ENCODE measurements at places on chromosomes 1 and 21.

DNA sequence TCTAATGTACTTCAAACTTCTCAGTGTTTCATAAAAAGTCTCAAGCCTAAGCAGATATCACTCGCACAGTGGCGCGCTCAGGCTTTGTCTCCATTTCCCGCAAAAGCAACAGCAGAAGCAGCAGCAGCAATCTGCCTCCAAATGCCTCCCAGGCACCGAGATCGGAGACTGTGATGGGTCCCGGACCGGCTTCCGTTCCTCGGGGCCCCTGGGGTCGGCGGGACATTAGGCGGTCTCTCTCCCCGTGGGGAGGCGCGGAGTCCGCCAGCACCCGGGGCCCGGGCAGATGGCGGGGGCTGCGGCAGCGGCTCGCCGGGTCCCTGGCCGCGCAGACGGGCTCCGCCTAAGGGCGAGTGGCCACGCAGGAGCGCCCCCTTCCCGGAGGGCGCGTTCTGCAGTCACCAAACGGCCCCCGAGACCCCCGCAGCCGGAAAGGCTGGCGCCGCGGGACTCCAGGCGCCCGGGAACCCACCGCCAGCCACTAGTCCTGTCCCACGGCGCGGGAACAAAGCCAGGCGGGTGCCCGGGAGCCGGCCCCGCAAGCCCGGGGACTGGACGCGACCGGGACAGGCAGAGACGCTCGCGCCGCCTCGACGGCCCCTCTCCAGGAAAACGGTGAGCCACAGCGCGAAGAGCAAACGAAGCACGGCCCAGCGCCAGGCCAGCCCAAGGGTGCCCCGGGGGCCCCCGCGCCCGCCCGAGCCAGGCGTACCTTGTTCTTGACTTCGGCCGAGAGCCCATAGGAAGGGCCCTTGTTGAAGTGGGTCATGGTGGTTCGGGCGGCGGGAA, 590 bp downstream of the CNN3 start:
- DNase-seq, result peak; percentile 68

- DNase-seq, result no peak
Observed at GRCh38 chr1:21229246-21230000, 52.7 kb upstream of the EIF4G3 start.

DNA sequence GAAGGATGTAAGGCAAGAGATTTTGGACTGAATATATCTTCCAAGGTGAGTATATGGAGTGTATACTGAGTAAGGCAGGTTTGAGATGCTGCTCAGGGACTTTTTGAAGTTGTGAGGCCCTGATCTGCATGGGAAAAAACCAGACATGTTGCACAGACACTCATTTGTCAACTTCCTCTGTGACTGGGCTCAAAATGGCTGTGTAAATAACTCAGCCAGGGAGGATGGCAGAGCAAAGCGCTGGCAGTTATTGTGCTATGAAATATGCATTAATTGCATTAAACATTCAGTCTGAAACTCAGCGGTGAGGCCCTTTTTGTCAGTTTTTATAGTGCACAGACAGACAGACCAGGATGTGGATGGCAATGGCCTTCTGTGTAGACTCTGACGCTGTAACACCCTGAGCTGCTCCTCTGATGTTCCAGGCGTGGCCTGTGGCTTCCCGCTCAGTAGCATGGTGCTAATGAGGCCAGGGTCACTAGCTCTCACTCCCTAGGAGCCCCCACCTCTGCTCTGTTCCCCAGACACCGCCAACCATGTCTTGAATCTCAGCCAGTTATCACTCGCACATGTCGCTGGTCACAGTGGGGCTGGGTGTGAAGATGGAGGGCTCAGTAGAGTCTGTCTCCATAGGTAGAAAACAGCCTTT, 307.0 kb upstream of the PROX1 start:
- DNase-seq, result no peak

DNA sequence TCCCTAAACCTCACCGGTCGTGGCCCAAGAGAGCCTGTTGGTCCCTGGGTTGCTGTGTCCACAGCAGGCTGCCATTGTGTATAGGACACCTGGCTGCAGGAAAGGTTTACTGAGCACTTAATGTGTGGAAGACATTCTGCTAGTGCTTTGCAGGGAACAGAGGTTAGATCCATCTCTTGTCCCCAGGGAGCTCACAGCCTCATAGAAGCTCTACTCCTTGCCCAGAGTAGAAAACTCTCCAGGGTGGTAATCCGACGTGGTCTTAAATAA, 16.9 kb upstream of the ALPL start:
- no peak for DNase-seq

DNA sequence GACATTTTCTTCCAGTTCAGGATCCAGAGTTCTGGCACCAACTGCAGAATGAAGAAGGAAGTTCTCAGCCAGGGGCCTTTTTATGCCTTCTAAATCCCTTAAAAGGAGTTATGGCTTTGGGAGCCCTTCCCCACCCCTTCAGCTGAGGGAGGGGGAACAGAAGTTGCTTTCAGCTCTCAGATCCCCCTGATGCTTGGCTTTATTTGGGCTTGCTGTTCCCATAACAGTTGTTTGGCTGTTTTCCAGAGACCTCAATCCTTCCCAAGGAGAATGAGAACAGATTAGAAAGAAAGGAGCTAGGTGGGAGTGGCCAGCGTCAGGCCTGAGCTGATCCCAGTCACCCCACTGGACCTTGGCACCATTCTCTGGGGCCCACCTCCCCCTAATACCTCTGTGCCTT, at the start of gene RPE65:
Gene RPE65, minus strand, starts transcription at position 54 of the 400 bp plus-strand sequence. Its CDS starts 49 bp downstream, at position 5.
- DNase-seq, result no peak

- DNase-seq, result no peak
Observed at GRCh38 chr1:178664278-178664677, 60.8 kb upstream of the RALGPS2 start.

DNA sequence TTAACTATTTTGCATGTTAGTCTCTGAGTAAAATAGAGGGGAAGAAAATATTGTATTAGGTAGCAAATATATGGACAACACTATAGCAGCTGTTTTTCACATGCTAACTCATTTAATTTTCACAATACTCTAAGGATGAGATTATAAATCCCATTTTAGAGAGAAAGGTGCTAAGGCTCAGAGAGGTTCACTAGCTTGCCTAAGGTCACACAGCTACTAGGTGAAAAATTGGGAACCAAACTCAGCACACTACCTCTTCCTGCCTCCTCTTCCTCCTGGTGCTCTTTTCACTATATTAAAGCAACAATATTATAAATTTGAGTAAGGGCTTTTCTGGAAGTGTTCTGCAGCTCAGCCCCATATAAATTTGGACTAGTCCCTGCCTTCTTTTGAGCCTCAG, 2.3 kb downstream of the RXRG start:
- DNase-seq, result no peak

DNA sequence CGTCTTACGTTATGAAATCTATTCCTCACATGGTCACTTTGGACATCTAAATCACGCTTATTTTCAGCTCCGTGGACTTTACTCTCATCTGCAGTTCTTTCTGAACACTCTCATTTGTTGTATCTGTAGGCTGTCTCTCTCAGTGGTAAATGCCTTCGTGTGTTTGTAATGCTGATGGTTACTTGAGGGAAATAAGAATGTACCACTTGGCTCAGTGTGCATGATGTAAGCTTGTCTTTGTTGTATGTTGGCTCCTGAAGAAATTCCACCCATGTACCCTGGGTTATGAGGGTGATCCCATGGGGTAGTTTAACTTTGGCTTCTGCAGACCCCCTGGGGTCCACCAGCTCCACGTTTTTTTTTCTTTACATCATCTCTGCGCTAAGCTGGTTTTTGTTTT, 378.4 kb downstream of the SETD4 start:
- no peak for DNase-seq

GRCh38 chr1:113793878-113794834, 18.1 kb downstream of the RSBN1 start:
- DNase-seq, result no peak

DNA sequence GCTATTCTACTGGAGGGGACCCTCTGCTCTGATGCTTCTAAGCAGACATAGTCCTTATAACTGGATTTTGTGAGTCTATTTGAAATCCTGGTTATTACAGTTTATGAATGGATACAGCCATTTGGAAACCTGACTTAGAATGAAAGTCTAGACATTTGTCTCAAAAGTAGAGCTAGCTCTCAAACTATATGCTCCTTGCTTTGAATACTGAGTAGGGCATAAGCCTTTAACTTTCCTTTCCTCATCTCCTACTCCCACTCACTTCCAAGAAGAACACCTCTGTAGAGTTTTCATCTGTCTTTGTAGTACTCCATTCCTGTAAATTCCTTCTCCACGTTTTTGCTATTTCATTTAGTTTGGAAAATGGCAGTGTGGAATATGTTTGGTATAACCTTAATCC, 9.0 kb upstream of the ARID1A start:
- no peak for DNase-seq

- no peak for DNase-seq
Observed at GRCh38 chr21:44255511-44255981, 6.2 kb downstream of the DNMT3L start.

DNA sequence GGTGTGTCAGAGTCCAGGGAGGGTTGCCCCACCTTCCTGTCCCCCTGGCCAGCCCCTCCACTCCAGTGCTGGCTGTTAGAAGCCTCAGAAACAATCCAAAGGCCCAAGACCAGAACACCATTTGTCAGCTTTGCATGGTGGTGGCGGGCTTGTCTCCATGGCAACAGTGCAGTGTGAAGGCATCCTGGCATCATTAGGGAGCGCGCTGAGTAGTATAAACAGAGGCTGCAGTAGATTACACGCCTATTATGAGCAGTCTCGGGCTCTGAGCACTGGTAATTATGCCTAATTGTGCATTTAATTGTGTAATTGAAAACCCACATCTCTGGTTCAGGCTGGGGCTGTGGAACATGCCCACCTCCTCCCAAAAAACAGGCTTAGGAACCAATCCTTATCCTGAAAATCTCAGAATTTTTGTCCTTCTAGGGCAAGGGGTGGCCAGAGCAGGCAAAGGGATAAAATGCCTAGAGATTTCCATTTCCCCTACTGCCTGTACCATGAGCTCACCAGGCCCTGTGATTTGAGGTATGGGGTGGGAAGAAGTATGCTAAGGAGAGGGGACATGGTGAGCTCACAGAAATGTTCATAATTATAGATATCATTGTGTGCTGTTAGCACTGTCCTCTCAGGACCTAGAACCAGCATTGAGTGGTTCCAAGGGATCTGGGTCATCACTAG, 11.7 kb downstream of the NKAIN1 start:
- DNase-seq, result no peak

DNA sequence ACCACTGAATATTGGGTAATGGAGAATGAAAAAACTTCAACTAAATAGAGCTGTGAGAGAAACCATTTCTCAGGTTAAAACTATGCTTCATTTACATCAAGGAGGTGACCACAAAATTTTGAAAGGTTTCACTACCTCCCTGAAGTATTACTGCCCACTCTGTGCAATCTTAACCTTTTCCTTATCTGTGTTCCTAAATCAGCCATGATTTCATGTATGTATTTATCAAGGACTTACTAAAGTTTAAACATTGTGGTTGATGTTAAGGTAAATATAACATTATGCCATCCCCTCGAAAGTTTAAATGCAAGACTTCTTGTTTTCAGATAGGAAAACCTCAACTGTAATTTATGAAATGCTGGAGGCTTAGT, 84.4 kb downstream of the CLEC20A start:
- DNase-seq, result no peak

DNA sequence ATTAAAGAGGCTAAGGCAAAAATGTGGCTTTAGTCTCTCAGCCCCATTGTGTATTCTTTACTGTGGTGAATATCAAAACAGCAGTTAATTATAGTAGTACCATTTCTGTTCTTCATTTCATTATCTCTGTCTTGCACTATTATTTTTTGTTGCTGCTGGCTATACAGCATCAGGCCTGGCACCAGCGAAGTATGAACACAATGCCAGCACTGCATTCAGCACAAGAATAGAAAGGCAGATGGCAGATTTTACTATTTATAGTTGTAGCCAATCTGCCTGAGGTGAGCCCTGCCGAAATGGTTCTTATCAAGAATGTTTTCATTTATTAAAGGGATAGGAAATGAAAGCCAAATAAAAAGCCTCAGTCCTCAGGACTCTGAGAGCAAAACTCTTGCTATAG, 72.1 kb downstream of the GPR52 start:
- DNase-seq, result no peak

- no peak for DNase-seq
Observed at GRCh38 chr21:31261759-31262158, 82.3 kb downstream of the TIAM1 start.

- DNase-seq, result no peak
Observed at GRCh38 chr21:46098303-46099141, 610 bp downstream of the COL6A2 start.

GRCh38 chr1:97433094-97433823, 487.6 kb downstream of the DPYD start:
- no peak for DNase-seq

DNA sequence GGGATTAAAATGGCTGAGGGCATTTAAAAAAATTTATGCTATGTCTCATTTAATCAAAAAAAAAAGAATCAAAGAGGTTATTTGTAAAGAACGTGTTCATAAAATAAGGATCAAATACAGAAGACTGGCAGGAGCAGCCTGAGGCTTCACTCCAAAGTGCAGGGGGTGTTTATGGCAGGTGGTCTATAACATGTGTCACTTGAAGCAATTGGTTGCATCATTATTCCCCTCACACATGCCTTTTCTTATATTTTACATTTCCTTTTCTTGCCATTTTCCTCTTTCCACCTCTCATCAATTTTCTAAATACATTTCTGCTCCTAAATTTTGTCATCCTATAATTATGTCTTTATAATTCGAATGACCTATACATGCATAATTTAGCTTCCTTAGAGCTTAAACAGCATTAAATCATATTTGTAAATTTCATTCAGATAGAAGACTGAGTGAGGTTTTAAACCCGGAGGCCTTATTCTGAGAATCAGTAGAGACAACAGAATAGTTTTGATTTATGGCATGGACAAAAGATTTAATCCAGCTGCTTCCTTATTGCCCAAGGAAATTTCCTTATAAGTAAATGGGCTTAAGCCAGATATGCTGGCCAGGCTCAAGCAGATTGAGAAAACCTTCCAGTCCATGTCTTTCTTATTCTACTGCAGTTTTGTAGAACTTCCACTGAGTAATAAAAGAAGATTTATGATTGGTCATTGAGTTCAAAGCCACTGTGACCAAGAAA, 322.8 kb downstream of the TGFB2 start:
- no peak for DNase-seq

- no peak for DNase-seq
Observed at GRCh38 chr1:185559151-185559550, 175.0 kb upstream of the HMCN1 start.

DNA sequence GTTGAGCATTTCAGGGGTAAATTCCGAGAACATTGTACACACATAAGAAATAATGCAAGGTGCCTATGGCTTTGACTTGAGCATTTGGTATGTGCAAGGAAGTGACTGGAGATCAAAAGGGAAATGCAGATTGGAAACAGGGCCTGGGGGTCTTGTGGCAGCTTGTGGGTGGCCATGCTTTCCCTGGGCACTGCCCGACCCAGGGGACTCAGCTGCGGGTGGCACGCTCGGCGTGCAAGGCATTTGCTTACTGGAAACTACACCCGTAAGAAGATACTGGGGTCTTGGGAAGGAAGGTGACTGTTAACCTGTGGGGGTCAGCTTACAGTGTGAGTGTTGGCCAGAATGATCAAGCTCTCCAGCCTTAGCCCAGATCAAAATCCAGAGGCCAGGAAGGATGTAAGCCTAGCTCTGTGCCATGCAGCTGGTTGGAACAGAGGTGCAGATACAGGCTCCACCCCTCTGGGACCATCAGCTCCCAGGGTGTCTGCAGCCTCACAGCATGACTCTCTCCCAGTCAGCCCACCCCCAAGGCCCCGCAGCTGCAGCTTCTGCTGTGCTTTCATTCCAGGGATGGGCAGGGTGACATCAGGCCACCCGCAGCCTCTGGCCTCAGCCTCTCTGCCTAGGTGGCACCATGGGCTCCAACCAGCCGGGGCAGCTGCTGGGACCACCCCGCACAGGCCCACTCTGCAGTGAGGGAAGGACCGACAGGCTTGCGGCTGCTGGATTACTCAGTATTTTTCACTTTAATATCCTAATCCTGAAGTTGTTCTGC, 55.1 kb downstream of the KIF26B start:
- no peak for DNase-seq
